Stimulated activated CD8-positive, alpha-beta memory T cell treated with anti-CD3 and anti-CD28 coated beads, Interleukin-2, amount 100 ng/mL, for 48 hours (primary cell): ENCODE measurements at places on chromosomes 7 and 10.

DNA sequence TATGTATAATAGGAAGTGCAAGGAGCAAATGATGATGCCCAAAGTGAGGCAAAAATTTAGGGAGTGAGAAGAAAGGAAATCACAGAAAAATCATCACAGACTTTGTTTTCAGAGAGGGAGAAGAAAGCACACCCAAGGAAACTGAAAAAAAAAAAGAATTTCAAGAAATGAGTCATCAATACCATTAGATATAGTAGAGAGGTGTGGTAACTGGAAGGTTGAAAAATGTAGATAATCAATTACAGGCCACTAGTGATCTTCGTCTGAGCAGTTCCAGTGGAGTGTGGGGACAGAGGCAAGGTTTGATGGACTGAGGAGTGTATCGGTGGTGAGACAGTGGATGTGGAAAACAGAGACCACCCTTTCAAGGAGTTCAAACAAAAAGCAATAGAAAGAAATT, 31.7 kb downstream of the ASB4 start:
- DNase-seq = no peak

DNA sequence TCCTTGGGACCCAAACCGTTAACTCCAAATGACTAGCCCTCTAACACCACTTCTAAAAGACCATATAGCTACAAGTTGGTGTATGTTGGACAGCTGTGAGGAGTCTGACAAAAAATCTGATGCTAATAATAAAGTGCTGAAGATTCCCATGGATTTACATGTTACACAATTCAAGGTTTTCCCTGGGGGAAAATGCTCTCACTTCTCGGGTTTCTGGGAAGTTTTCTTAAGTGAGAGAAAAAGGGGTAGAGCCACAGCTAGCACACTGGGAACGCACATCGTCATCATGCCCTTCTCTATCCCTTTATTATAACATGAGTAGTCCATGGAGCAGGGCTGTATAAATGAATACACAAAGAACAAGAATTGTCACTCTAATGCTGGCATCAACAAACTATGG, 162.1 kb downstream of the CHCHD3 start:
- no peak for DNase-seq

DNA sequence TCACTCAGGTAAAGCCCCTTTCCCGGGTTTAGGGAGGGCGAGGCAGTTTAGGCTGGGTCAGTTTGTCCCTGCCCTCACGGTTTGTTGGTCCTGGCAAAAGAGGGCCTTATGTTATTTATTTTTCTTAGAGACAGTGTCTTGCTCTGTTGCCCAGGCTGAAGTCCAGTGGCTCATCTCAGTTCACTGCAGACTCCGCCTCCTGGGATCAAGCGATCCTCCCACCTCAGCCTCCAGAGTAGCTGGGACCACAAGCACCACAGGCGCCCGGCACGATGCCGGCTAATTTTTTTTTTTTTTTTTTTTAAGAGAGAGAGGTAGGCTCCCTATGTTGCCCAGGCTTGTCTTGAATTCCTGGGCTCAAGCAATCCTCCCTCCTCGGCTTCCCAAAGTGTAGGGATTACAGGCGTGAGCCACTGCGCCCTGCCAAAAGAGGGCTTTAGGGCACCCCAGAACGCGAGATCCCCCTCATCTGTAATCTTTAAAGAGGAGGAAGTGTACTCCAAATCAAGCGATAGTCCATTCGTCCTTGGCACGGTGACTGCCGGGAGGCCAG, 626 bp upstream of the BMS1 start:
- no peak for DNase-seq

GRCh38 chr7:27215356-27215755, 15.5 kb upstream of the HOXA13 start:
- DNase-seq = no peak

GRCh38 chr10:113320211-113320610, 232.6 kb upstream of the HABP2 start:
- no peak for DNase-seq

DNA sequence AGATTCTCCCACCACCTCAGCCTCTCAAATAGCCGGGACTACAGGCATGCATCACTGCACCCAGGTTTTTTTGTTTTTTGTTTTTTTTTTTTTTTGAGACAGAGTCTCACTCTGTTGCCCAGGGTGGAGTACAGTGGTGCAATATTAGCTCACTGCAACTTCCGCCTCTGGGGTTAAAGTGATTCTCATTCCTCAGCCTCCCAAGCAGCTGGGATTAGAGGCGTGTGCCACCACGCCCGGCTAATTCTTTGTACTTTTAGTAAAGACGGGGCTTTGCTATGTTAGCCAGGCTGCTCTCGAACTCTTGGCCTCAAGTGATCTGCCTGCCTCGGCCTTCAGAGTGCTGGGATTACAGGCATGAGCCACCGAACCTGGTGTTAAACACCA, 107.5 kb upstream of the KIF5B start:
- DNase-seq = no peak

GRCh38 chr7:121336579-121336978, 7.8 kb downstream of the WNT16 start:
- no peak for DNase-seq

DNA sequence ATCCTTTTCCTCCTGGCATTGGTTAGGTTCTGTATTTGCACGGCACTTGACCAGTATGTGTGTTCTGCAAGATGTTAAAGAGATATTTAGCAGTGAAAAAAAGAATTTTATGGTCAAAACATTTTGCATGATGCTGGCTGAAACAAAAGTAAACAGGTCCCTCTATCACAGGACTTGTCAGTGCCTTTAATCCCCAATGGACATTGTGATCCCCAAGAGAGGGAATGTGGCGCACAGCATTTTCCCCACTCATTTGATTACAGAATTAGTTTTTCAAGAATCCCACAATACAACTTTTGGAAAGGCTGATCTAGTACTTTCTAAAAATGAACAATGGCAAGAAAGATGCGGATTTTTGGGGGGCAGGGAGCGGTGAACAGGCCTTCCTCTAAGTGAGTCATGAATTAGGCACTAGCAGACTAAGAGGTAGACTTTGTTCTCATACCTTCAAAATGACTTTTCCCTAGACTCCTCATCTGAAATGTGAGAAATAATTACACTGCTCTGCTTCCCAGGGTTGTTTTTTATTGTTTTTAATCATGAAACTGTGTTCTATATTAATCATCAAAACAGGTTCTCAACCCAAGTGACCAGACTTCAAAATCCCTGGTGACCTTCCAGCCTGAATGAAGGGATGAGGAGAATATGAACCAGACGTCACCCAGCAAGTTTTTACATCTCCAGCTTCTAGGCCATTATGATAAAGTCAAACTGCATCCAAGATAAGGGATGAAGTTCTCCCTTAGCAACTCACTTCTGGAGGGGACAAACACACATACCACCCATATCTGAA, 8.6 kb downstream of the FBXW4 start:
- no peak for DNase-seq

DNA sequence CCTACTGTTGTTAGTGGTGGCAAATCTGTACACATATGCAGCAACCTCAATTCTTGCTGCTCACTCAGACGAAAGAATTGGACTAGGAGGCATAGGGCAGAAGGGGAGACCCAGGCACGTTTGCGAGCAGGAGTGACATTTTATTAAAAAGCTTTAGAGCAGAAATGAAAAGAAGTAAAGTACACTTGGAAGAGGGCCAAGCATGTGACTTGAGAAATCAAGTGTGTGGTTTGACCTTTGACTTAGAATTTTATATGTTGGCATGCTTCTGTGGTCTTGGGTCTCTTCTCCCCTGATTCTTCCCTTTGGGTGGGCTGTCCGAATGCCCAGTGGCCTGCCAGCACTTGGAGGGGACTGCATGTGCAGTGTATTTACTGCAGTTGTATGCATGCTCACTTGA, 205.5 kb upstream of the SEMA3D start:
- DNase-seq = no peak

DNA sequence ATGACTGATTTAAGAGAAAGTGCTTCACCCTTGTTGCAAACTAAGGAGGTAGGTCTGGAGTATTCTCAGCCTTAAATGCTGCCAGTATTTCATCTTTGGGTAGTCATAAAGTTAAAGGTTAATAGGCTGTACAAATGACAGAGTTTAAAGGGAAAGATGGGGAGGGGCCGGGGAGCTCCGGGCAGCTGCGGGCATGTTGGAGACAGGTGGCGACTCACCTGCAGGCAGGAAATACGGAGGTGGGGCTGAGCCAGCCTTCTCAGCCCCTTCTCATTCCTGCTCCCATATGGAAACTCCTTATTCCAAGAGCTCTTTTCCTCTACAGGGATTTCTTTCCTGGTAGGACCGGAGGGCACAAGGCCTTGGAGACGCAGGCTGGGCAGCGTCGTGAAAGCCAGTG, 31.8 kb upstream of the HMX3 start:
- no peak for DNase-seq

DNA sequence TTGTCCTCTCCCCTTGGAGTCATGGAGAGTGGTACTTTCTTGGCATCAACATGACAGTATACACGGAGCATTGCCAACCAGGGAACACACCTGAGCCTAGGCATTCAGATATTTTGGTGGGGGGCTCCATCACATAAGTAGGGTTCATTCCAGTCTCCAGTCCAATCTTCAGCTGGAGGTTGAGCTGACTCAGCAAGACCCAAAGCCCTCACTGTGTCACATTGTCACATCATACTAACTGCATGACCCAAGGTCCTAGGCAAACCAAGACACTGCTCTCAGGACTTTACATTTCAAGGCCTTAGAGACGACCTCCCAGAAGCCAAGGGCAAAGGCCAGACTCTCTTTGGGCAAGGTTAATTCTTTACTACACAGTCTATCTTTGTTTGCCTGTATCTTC, 190.1 kb downstream of the TMEM178B start:
- DNase-seq = no peak

GRCh38 chr10:120511165-120511564, 54.1 kb downstream of the PLPP4 start:
- DNase-seq = no peak

- DNase-seq = no peak
These were observed 15.9 kb downstream of the HYCC1 start for GRCh38 chr7:22997871-22998518.

- DNase-seq = no peak
These were observed 69.5 kb upstream of the CFAP46 start for GRCh38 chr10:133011882-133012281.

DNA sequence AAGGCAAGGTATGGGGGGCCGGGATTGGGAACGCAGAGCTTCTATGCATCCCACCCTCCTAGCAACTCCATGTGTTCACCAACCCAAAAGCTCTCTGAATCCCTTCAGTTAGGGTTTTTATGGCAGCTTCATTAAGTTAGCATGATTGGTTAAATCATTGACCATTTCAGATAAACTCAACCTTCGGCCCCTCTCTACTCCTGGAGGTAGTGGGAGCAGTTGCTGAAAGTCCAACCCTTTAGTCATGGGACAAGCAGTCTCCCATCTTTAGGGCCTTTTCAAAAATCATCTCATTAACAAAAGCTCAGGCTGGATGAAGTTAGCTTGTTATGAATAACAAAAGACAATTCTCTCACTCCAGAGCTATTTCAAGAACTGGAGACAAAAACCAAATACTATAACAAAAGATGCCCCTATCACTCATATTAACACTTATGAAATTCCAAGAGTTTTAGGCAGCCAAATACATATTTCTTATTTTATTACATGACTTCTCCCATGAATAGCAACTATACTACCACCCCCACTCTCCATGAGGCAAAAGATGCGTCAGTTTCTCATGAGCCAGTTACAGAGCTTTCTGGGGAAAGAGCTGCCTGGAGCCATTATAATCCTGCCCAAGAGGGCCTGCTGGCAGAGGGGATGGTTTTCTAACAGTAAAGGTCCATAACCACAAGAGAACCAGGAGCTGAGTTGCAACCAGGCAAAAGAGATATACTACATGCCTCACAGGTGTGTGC, 44.6 kb downstream of the SLC16A12 start:
- no peak for DNase-seq

- DNase-seq = no peak
These were observed 54.7 kb upstream of the EGR2 start for GRCh38 chr10:62870866-62871265.

DNA sequence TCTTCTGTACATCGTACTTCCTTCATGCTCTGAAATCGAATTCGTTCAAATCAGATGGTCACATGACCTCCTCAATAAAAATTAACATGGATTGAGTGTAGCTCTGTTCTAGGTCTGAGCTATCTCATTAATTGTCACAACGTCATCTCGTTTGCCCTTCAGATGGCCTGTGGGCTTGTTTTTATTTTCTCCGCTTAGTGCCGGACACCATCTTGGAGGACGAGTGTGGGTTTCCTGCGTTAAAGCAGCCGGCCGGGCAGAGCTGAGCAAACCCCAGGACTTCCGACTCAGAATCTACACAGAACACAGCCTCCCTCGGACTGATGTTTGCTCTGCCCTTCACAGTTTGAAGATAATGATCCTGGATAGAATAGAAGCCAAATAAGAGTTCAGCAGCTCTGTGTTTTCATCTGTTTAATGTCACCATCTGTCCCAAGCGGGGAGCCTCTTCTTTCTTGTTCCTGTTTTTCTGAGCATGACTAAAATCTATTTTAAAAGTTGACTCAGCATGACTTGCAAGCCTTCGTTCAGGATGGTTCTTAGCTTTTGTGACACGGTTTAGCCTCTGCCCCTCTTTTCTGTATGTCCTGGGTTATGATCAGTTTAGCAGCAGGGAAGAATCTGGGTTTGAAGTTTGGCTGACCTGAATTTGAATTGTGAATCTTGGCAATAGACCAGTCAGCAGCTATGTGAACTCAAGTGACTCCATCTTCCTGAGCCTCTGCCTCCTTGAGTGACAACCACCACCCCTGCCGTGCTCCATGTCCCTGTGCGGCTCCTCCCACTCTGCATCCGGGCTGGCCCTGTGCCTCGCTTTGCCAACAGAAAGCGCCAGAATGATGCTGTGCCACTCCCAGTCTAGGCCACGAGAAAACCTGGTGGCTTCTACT, 30.6 kb upstream of the GALNTL5 start:
- no peak for DNase-seq

DNA sequence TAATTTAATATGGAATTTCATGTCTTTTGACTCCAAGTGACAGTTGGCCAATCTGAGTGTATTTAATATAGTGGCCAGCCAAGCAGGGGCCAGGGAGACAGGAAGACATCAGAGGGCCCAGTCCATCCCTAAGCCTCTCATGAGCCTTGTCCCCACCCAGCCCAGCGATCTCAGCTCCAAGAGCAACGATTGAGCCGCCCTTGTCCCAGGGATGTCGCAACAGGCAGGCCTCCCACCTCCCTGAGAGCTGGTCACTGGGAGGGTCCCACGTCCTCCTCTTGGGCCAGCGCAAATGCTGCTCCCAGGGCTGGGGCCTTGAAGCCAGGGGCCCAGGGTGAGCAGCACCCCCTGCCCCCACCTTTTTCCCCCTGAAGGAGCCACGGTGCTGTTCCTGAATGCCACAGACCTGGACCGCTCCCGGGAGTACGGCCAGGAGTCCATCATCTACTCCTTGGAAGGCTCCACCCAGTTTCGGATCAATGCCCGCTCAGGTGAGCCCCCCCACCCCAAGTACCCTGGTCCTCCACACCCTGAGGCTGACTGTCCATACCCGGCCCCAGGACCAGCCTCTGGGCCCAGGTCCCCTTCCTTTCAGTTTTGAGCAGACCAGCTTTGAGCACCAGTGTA, 29.4 kb downstream of the C10orf105 start:
- no peak for DNase-seq

DNA sequence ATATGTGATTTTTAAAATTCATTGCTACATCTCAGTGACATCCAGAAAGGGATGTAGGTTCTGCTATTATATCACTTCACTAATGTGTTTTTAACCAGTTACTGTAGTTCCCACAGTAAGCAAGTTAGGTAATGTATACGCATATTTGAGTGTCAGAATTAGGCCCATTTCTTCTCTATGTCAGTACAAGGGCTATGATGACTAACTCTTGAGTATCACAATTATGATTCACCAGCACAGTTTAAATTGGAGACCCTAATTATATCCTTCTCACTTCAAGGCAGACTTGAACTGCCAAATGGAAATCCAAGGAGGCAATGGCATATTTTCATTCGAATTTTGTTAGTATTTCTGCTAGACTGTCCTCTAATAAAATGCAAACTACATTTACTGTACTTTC, 23.6 kb downstream of the BZW2 start:
- no peak for DNase-seq
